ENCODE measurements at places on chromosomes 13 and 19.

GRCh38 chr13:23670793-23671192 lies 100.6 kb downstream of the TNFRSF19 start:
- no peak for DNase-seq

- DNase-seq: no peak
Measured at GRCh38 chr19:1763648-1764639, 10.6 kb downstream of the ONECUT3 start.

DNA sequence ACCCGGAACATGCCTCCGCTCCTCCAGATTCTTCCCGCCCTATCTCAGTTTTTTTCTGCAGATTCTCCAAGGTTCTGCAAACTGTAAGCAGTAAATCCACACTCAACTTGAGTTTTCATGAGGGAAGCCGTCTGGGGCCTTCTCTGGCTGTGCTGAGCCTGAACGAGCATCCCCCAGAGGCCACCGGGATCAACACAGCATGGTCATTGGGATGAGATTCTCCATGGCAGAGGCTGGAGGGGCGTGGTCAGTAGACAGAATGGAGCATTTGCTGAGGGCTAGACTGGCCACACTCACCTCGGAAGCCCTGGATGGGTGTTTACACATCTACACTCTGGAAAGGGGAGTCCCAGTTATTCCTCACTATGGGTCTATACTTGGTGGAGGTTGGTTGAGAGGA lies 2.3 kb upstream of the LILRA4 start:
- no peak for DNase-seq

GRCh38 chr13:112991609-112992008 lies 22.6 kb downstream of the MCF2L start:
- DNase-seq: no peak

GRCh38 chr13:79457948-79458347 lies 23.0 kb upstream of the NDFIP2 start:
- DNase-seq: peak; percentile 25

GRCh38 chr19:37077501-37077933 lies 716 bp upstream of the ZNF420 start:
- no peak for DNase-seq

DNA sequence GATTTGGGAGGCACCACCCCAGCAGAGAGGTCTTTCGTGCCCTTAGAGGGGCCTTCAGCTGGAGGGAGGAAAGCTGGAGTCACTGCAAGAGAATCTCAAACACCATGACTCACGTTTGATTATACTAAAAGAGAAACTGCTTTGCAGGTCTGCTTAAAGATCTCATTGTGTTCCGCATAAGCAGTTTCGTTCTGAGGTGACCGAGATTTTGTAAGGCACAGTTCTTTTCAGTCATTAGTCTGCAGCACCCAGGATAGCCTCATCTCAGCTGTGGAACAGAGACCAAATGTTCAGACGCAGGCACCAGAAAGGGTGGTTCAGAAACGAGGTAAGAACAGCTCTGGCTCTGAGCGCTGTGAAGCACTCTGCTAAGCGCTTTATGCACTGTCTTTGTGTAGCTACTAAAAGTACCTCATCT lies 71.2 kb upstream of the GTF3A start:
- peak; percentile 64 for DNase-seq

DNA sequence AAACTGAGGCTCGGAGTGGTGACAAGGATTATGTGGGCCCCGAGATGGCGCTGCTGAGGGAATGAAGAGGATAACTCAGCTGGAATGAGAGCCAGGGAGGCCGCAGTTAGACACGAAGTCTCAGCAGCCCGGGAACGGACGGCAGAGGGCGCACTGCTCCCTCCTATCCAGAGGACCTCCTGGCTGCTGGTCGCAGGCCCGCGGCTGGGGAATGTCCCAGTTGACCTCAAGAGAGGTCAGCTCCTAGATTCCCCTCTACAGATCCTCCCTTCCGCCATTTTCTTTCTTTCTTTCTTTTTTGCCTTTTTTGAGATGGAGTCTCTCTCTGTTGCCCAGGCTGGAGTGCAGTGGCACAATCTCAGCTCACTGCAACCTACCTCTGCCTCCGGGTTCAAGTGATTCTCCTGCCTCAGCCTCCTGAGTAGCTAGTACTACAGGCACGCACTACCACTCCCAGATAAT lies 24.1 kb upstream of the ASPDH start:
- DNase-seq: peak; percentile 68

- DNase-seq: no peak
Measured at GRCh38 chr19:11046605-11047354, 42.5 kb upstream of the LDLR start.

DNA sequence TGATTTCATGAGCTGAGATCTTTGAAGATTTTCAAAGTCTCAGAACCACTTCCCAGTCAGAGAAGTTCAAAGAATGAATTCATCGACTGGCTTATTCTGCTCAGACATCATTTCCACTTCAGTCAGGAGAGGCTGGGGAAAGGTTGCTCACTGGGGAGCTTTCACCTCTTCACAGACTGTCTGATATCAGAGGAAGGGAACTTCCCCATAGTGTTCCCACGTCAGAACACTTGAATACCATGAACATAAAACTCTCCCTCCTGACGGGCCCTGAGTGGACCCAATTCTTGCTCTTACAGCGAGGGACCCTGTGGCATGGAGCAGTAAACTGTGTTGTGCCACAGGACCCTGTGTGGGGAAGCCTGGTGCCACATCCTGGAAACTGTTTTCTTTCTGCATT lies 492.6 kb downstream of the COG6 start:
- DNase-seq: peak; percentile 54

DNA sequence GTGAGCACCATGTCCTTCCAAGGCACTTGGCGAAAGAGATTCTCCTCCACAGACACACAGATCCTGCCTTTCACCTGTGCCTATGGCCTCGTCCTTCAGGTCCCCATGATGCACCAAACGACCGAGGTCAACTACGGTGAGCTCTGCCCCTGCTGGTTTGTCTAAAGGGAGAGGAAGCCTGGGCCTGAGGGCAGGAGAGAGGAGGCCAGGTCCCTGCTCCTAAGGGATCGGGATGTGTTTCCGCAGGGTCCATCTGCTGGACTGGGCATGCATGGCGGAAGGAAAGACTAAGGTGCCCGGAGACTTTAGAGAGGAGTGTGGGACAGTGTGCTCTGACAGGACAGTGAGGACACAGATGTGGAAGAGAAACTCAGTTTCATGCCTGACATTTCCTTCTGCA lies 7.6 kb downstream of the SERPINE3 start:
- DNase-seq: no peak

- DNase-seq: peak; percentile 19
Measured at GRCh38 chr19:39969681-39970424, 1.1 kb upstream of the PSMC4 start.

- no peak for DNase-seq
Measured at GRCh38 chr19:383922-384798, 24.8 kb downstream of the C2CD4C start.

GRCh38 chr19:28074773-28075172 lies 1138.2 kb downstream of the UQCRFS1 start:
- no peak for DNase-seq

DNA sequence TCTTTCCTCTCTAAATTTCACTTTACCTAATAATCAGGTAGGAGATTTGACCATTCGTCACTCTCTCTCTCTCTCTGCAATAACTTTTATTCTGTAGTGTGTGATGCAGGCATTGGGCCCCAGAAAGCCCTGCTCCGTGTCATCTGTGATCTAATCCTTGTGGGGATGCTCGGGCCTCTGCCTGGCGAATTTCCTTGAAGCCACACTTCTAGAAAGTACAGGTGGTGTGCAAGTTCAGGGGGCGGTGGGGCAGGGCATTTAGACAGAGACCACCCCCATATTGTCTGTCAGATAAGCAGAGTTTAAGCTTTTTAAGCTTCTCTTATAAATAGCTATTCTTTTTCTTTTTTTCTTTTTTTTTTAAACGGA lies 53.4 kb upstream of the GPR12 start:
- no peak for DNase-seq

DNA sequence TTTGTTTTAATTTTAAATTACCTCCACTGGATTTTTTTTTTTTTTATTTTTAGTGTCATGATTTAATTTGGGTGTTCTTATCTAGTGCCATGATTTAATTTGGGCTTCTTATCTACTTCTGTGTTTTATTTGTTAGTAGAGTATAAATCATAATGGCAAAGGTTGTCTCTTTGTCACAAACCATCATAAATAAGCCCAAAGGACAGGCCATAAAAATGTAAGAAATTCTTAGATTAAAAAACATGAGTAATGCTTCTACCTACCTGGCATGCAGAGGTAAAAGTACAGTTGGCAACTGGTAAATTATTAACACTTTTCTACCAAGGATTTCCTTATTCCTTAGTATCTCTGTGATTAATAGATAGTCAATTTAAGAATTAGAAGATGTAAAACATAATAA lies 55.2 kb downstream of the ERCC5 start:
- no peak for DNase-seq
